ENCODE measurements at places on chromosomes 12 and 14. TPM values are rescaled to one million over a fixed set of nuclear protein-coding genes. Genes with fewer than 3 reads are reported as not detected.

DNA sequence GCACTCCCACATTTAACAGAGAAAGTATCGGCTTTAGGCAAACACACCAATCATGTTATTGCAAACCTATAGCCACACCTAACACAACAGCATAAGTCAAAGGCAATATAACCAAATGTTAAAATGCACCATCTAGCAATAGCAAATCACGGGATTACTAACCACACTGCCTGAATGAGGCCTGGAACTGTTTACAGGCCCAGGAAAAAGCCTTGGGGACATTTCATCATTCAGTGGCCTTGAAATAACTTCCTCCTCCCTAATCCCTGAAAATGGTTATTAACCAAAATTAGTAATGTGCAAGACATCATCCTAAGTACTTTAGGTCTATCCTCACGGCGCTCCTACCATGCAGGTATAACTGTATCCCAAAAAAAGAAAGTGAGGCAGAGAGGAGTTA, 2.3 kb downstream of the GALC start:
- no peak overlapping the region for H3K27ac ChIP-seq
- H3K36me3 ChIP-seq, result no peaks in the 10 kb centered on the region
- H3K27me3 ChIP-seq, result no peaks in the 10 kb centered on the region
- no peak overlapping the region for H3K4me3 ChIP-seq

DNA sequence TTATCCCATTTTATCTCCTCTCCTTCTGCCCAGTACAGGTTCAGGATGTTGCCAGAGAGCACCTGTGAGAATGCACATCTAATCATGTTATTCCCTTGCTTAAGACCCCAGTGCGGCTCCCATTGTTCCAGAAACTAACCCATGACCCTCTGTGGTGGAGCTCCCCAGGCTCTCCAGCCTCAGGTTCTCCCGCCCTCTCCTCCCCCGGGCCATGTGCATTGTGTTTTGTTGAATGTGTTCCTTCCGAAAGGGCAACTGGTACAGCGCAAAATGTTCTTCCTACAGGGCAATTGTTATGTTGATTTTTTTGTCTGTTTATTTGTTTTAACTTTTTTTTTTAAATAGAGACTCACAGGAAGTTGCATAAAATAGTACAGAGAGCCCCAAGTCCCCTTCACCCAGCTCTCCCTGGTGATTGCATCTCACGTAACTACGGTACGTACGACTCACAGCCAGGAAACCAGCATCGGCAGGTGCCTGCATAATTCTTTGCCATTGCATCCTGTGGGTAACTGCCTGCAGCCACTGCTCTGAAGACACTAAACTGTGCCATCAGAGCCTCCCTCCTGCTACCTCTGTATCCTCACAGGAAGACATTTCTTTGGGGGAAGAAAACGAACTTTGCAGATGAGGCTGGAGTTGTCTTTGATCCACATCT, 31.2 kb downstream of the TMEM132C start:
- H3K36me3 ChIP-seq, result no peaks in the 10 kb centered on the region
- peak; percentile 70 for DNase-seq
- peaks cover 4% of the 10 kb centered on the region for H3K27me3 ChIP-seq
- H3K4me3 ChIP-seq, result peak overlapping the region; percentile 26

GRCh38 chr12:112616469-112617152, 174.9 kb upstream of the RPH3A start:
- peak overlapping the region; percentile 55 for H3K27ac ChIP-seq
- peak; percentile 36 for DNase-seq

DNA sequence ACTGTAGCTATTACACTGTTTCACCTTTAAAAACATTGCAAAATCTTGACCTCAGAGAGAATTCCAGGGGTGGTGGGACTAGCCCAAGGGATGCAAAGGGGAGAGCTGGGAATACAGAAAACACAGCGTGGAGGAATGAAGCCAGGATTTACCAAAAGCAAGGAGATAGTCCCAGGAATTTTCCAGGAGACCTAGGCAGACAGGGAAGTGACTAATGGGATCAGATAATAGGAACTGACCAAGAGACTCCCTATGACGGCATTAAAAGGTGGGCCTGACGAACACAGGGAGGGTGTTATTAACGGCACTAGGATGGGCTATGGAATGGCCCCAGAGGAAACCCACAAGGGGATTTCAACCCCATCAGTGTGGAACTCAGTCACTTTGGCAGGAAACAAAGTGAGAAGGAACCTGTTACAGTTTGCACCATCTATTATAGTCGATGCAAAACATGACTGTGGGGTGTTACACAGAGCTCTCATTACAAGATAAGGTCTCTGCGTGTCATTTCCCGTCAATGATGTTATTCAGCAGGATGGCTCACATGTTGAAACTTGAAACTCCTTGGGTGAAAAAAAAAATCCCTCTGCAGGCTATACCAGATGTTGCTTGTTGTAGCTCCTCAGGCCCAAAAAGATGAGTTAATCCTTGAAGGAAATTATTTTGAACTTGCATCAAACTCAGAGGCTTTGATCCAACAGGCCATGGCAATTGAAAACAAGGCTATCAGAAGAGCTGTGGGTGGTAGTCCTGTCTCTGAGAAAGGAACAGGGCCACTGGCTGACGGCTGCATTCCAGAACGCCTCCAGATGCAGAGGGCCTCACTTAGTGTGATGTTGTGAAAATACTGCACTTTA, 58.7 kb downstream of the DRAM1 start:
- H3K4me1 ChIP-seq, result peaks cover 9% of the 10 kb centered on the region
- no peaks in the 10 kb centered on the region for H3K27me3 ChIP-seq
- H3K4me3 ChIP-seq, result no peak overlapping the region
- no peaks in the 10 kb centered on the region for H3K36me3 ChIP-seq

- H3K27ac ChIP-seq, result no peak overlapping the region
- no peaks in the 10 kb centered on the region for H3K27me3 ChIP-seq
- DNase-seq, result peak; percentile 25
- no peaks in the 10 kb centered on the region for H3K4me1 ChIP-seq
- H3K36me3 ChIP-seq, result no peaks in the 10 kb centered on the region
- no peak overlapping the region for H3K4me3 ChIP-seq
Measured at GRCh38 chr12:90945070-90945649, 9.8 kb downstream of the CCER1 start.

- H3K4me3 ChIP-seq, result no peak overlapping the region
- no peaks in the 10 kb centered on the region for H3K27me3 ChIP-seq
- H3K4me1 ChIP-seq, result no peaks in the 10 kb centered on the region
- no peaks in the 10 kb centered on the region for H3K36me3 ChIP-seq
Measured at GRCh38 chr12:122726080-122726558, 4.5 kb downstream of the HCAR1 start.

DNA sequence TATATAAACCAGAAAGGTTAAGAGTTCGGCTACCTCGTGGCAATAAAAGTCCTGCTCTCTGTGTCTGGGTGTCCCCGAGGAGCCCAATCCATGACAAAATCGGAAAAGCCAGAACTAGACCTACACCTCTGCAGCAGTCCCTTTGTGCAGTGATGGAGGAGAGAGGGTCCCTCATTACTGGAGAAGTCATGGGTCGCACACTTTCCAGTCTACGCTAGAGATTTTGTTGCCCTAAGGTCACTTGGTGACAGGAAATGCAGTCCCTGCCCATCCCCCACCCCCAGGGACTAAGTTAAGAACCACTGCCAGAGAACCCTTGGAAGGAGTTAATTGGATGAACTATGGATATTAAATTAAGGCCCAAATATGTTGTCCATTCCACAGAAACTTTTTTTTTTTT, 104.4 kb upstream of the ATF7IP start:
- peak overlapping the region; percentile 99 for H3K27ac ChIP-seq
- no peaks in the 10 kb centered on the region for H3K27me3 ChIP-seq
- no peaks in the 10 kb centered on the region for H3K36me3 ChIP-seq
- H3K4me1 ChIP-seq, result peaks cover 17% of the 10 kb centered on the region
- DNase-seq, result no peak

- no peaks in the 10 kb centered on the region for H3K27me3 ChIP-seq
- H3K36me3 ChIP-seq, result no peaks in the 10 kb centered on the region
- no peak overlapping the region for H3K27ac ChIP-seq
- H3K4me3 ChIP-seq, result no peak overlapping the region
Measured at GRCh38 chr14:105918496-105919262, 392.3 kb downstream of the TMEM121 start.

- H3K4me3 ChIP-seq, result peak within 1 kb of the TSS; percentile 49
- H3K27ac ChIP-seq, result no peak within 1 kb of the TSS
- H3K36me3 ChIP-seq, result no peaks in the 10 kb centered on the region
- no peaks in the 10 kb centered on the region for H3K4me1 ChIP-seq
- peaks cover 20% of the 10 kb centered on the region for H3K27me3 ChIP-seq
- peak; percentile 79 for DNase-seq
Measured at GRCh38 chr14:104085032-104085888, at the start of gene ASPG. ASPG (plus strand) TSS chr14:104085700; CDS start chr14:104085771, 71 bp downstream.

- H3K27ac ChIP-seq, result no peak overlapping the region
- no peaks in the 10 kb centered on the region for H3K27me3 ChIP-seq
- no peaks in the 10 kb centered on the region for H3K36me3 ChIP-seq
- DNase-seq, result peak; percentile 24
Measured at GRCh38 chr12:120039711-120040110, 50.7 kb downstream of the BICDL1 start.

DNA sequence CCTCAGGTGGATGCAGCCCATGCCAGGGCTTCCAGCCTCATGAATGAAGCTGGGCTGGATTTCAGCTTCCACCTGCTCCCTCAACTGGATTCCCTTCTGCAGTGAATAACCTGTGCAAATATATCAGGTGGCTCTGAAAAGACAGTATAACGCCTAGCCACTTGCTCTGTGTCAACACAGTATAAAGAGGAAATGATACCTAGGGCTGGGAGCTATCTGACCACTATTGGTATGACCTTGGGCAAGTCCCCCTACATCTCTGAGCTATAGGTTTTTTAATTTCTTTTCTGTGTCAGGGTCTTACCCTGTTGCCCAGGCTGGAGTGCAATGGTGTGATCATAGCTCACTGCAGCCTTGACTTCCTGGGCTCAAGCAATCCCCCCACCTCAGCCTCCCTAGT, 19.8 kb downstream of the ISM2 start:
- no peak overlapping the region for H3K4me3 ChIP-seq
- H3K4me1 ChIP-seq, result no peaks in the 10 kb centered on the region
- no peak overlapping the region for H3K27ac ChIP-seq
- no peak for DNase-seq
- no peaks in the 10 kb centered on the region for H3K27me3 ChIP-seq

DNA sequence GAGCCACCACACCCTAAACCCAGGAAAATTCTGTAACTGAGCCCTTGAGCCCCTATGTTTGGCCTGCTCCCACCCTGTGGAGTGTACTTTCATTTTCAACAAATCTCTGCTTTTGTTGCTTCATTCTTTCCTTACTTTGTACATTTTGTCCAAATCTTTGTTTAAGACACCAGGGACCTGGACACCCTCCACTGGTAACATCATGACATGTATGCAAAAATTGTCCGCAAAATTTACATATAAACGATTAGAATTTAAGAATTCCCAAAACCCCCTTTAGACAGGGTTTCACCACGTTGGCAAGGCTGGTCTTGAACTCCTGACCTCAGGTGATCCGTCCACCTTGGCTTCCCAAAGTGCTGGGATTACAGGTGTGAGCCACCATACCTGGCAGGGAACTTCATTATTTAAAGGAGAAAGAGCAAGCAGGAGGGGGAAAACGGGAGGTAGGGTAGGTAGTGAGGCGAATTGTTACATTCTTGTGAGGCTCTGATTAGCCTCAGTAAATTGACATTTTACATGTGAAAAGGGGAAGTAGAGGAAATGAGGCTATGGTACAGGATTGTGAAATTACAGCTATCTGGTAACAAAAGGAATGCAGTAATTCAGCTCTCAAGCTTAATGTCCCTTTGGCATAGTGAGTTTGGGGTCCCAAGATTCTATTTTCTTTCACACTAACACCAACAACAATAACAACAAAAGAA, 27.6 kb downstream of the TUBA1A start:
- DNase-seq, result no peak
- H3K27me3 ChIP-seq, result no peaks in the 10 kb centered on the region
- no peak overlapping the region for H3K4me3 ChIP-seq
- no peaks in the 10 kb centered on the region for H3K4me1 ChIP-seq

DNA sequence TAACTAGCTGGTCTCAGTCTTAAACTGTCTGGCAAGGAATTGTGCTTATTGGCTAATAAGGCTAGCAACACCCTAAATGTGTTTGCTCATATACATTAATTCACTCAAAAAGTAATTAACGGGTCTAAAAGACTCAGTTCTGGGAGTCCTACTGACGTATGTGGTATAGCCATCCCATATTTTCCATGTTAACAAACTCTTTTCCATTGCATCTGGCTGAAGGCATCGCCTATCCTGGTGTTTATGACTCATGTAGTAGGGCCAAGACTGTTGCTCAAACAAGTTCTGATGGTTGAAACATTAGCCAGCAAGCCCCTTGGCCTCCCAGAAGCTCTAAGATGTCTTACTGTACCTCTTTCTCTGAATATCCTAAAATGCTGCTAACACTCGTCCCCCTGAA, 98.5 kb downstream of the PHLDA1 start:
- H3K27me3 ChIP-seq, result no peaks in the 10 kb centered on the region
- no peak for DNase-seq
- no peak overlapping the region for H3K4me3 ChIP-seq
- H3K36me3 ChIP-seq, result no peaks in the 10 kb centered on the region
- H3K4me1 ChIP-seq, result peaks cover 7% of the 10 kb centered on the region

- DNase-seq, result peak; percentile 77
- no peaks in the 10 kb centered on the region for H3K36me3 ChIP-seq
- H3K27me3 ChIP-seq, result no peaks in the 10 kb centered on the region
- H3K4me1 ChIP-seq, result peaks cover 49% of the 10 kb centered on the region
- peak overlapping the region; percentile 73 for H3K4me3 ChIP-seq
Measured at GRCh38 chr12:56158926-56159461, 835 bp downstream of the MYL6 start.

DNA sequence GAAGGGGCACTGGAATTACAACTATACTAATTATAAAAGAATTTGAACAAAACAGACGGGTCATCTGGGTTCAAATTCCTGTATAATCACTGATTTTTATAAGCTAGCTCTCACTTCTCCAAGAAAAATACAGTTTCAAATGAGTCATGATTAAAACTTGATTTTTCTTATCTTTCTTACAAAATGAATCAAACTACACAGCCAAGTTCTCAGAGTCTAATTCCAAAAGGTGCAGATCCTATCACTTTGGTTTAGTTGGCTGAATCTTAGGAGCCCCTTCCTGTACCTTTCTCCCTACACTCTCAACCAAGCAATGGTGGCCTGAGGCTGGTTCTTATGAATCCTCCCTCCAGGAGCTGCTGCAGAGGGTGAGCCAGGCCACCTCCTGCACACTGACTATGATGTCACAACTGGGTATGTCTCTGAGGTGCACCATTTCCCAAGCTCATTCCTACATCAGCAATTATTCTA, 43.8 kb upstream of the BMP4 start:
- no peak for DNase-seq
- H3K27me3 ChIP-seq, result no peaks in the 10 kb centered on the region
- no peak overlapping the region for H3K4me3 ChIP-seq
- H3K4me1 ChIP-seq, result no peaks in the 10 kb centered on the region
- H3K27ac ChIP-seq, result no peak overlapping the region

Gene ABHD12B
- total RNA-seq, result not detected

Gene FKBP4
- total RNA-seq, result 58.6 TPM

Gene EID3
- 4.3 TPM for total RNA-seq

Gene SERPINA9
- not detected for total RNA-seq

Gene P2RX2
- total RNA-seq, result 0.15 TPM

Gene TAS2R30
- 7.9 TPM for total RNA-seq

All from neural progenitor cell (in vitro differentiated cells).